ENCODE measurements at places on chromosomes 4 and X.

- DNase-seq: no peak
These were observed 73.5 kb downstream of the WDFY3 start for GRCh38 chr4:84892950-84893349.

DNA sequence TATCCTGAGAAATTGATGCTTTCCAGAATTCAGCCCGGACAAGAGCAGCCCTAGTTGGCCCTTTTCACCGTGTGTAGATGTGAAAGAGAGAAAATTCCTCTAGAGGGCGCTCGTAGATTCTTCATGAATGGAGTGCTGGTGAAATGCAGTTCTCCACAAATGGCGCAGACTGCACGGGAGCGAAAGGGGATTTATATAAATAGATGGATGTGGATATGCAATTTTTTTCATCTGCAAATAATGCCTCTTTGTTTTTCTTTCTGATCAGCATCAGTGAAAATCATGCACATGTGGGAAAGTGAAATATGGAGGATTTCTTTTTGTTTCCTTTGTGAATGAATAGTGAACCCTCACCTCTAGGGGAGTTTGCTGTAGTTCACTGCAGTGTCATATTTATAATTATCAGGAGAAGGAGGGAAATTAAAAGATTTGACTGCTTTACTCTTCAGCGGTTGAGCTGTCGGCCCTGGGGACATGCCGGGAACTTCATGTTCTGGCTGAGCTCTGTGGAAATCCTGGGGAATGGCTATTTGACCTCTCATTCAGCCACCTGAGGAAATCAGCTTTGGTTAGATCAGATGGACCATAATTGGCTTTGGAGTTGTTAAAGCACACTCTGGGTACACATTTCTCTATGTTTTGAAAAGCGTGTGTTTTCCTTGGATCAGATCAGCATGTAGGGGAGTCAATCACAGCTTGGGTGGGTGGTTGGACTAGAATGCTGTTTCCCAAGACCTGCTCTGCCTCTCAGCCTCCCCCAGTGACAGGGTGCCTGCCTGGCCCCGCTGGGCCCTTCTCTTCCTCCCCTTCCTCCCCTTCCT lies 115.0 kb upstream of the SHISA3 start:
- peak; percentile 90 for DNase-seq

DNA sequence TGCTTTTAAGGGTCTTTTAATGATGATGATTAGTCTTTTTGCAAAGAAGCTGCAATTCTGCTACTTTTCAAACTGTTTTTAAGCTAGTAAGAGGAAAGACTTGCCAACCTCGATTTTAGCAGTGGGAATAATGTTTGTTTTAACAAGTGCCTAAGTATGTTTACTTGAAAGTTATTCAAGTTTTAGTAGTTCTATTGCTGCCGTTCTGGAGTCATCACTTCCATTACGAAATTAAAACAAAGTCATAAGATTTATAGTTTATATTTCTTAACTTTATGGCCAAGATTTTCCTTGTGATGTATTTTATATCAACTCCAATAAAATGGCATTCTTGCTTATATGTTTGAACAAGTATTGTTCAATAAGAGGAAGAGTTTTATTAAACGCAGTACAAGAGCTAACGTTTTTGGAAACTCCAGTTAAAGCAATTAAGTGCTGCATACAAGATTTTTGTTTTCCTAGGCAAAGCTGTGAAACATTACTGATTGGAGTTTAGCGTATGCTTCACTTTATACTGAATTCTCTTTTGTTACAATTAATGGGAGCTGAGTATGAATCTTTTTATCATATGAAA lies 211.3 kb downstream of the TENM3 start:
- DNase-seq: no peak

DNA sequence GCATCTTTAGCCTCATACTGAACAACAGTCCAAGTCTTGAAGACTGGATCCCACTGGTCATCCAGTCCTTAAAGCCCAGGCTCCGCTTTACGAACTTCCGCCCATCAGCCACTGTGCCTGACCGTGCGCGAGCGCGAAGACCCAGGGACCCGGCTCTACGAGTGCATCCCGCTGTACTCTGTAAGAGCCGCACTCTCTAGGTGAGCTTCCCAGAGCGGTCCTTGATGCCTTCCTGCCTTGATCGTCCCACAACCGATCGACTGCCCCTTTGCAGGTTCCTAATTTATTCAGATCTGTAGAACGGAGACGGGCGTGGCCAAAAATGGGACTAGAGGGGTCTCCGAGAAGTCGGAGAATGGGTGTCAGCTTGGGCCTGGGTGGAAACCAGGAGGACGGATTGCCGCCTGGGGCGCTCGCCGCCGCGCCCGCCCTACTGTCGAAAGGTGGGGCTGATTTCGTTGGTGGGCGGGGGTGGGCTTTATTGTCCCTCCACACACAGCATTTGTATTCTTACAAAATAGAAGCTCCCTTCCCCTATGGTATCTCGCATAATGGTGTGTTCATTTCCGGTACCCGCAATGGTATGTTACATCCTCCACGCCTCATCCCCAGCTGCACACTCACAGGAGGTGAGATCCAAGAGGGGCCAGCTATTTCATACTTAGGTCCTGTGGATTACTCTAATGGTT lies 42.3 kb upstream of the FAM156A start:
- peak; percentile 11 for DNase-seq

DNA sequence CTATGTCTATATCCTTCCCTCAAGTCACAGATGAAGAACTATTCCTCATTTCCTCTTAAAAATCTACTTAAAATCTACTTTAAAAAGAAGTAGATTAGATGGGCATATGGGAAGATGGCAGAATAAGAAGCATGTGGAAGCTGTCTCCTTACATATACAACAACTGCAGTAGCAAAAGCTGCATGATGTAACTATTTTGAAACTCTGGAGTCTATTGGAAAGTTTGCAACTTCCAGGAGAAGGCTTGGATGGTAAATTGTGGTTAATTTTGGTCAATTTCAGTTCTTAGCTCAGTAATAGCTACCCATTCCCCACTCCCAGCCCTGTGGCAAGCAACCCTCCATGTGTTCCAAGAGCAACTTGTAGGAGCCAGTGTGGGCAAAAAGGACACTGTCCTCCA lies 36.9 kb downstream of the MORC4 start:
- no peak for DNase-seq

GRCh38 chr4:165464813-165465381 lies 86.1 kb downstream of the CPE start:
- peak; percentile 77 for DNase-seq

GRCh38 chr4:144583658-144584057 lies 62.3 kb upstream of the HHIP start:
- no peak for DNase-seq

Measured in hematopoietic multipotent progenitor cell treated with erythropoietin and hydrocortisone succinate and interleukin-3 and kit ligand, for 4 days (in vitro differentiated cells).